ENCODE measurements at places on chromosomes 1 and 21. TPM values are rescaled to one million over a fixed set of nuclear protein-coding genes. Genes with fewer than 3 reads are reported as not detected.

HAO2 gene
- total RNA-seq = not detected

KRTAP19-3 gene
- total RNA-seq = not detected

ADAM30 gene
- not detected for total RNA-seq

FCGR2B gene
- not detected for total RNA-seq

TCP10L gene
- total RNA-seq = 1.5 TPM

IFI6 gene
- total RNA-seq = 24.1 TPM

DNAH14 gene
- 11.1 TPM for total RNA-seq

WLS gene
- 38.8 TPM for total RNA-seq

All from tracheal epithelial cell (primary cell).